ENCODE measurements at places on chromosomes 7 and 10. TPM values are rescaled to one million over a fixed set of nuclear protein-coding genes. Genes with fewer than 3 reads are reported as not detected.

The PSD gene
- 0.78 TPM for total RNA-seq

The FXYD4 gene
- not detected for total RNA-seq

DNA sequence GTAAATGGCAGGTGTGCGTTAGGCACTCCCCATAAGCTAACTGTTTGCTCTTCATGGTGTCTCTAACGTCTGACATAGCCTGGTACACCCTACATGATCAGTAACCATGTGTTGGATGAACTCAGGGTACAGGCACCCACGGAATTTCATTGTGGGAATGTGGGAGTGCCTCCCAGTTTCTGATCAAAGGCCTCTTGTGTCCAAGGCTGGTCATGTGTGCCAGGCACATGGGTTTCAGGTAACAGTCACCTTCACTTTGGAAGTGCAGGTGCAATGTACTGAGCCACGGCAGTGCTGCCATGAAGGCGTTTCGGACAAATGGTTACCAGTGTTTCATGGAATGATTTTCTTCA is 298.3 kb downstream of the DNAJB6 start:
- no peak for DNase-seq

The GPR26 gene
- total RNA-seq = not detected

DNA sequence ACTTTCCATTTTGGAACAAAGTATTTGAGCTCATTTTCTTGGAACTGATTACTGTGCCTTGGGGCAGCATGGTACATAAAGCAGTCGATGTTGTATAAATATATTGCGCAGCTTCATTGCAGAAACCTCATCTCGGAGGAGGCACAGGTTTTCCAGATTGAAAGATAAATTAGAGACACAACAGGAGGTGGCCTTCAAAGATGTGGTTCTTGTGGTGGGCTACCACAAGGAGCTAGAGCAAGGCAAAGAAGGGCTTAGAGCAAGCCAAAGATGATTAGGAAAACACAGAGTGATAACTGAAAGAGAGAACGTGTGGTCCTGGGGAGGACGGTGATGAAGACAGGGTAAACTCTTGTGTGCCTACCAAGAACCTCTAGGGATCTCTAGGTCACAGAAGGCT is 169.1 kb upstream of the TNS3 start:
- no peak for DNase-seq
